Caki2 (cell line): ENCODE measurements at places on chromosomes 16 and 17. TPM values are rescaled to one million over a fixed set of nuclear protein-coding genes. Genes with fewer than 3 reads are reported as not detected.

DNASE1L2 gene
- total RNA-seq, result 0.98 TPM in 1 of 2 replicates, not detected in the other

CIITA gene
- total RNA-seq, result not detected in 2 replicates

C1QL1 gene
- 10.9 and 12.5 TPM in 2 replicates for total RNA-seq

ATP1B2 gene
- total RNA-seq, result not detected in 2 replicates

MT1M gene
- not detected in 2 replicates for total RNA-seq

CLEC18C gene
- not detected in 2 replicates for total RNA-seq

CTRB2 gene
- total RNA-seq, result not detected in 2 replicates

SLC26A11 gene
- 26.6 and 31.1 TPM in 2 replicates for total RNA-seq

NT5C3B gene
- total RNA-seq, result 69.5 and 97.0 TPM in 2 replicates

SLC12A3 gene
- not detected in 2 replicates for total RNA-seq

LDHD gene
- 0.95 and 1.8 TPM in 2 replicates for total RNA-seq

SPN gene
- not detected in 2 replicates for total RNA-seq

ESRP2 gene
- total RNA-seq, result not detected in 2 replicates

FAM20A gene
- total RNA-seq, result not detected in 2 replicates

TEX14 gene
- total RNA-seq, result not detected in 2 replicates

LRRC37A3 gene
- 9.6 and 13.9 TPM in 2 replicates for total RNA-seq

CTRL gene
- 1.1 TPM in 1 of 2 replicates, not detected in the other for total RNA-seq

ARHGAP23 gene
- total RNA-seq, result 1.4 and 2.3 TPM in 2 replicates

CD19 gene
- 0.37 and 4.2 TPM in 2 replicates for total RNA-seq

PLXDC1 gene
- total RNA-seq, result not detected in 2 replicates

SLC5A11 gene
- not detected in 2 replicates for total RNA-seq
